Ammon's horn (tissue), 1 donor: ENCODE measurements at places on chromosomes 5 and 9.

GRCh38 chr9:29044959-29045358, 1471.7 kb upstream of the C9orf72 start:
- no peak for DNase-seq

GRCh38 chr9:124675261-124676158, 95.6 kb downstream of the NR6A1 start:
- no peak for DNase-seq

GRCh38 chr5:158888206-158888605, 211.5 kb downstream of the EBF1 start:
- no peak for DNase-seq

- DNase-seq, result no peak
Observed at GRCh38 chr5:82476155-82476554, 198.0 kb upstream of the RPS23 start.

DNA sequence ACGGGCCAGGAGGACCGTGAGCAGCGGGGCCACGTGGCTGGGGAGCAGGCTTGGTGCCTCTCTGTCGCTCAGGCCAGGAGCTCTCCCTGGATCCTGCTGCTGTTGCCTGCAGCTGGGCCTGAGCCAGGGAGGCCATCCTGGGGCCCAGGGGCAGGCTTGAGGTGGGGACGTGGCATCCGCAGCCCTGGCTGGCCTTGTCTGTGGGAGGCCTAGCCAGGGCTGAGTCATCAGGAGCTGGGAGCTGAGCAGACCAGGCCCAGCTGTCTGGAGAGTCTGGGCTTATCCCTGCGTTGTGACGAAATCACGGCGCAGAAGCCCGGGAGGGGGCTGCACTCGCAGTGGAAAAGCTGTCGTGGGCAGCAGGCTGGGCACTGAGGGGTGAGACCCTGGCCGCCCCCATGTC, 138.8 kb upstream of the COL5A1 start:
- DNase-seq, result peak; percentile 32

GRCh38 chr5:142743592-142744441, 26.4 kb upstream of the ARHGAP26 start:
- no peak for DNase-seq

- DNase-seq, result no peak
Observed at GRCh38 chr5:68436686-68437520, 221.3 kb downstream of the PIK3R1 start.

DNA sequence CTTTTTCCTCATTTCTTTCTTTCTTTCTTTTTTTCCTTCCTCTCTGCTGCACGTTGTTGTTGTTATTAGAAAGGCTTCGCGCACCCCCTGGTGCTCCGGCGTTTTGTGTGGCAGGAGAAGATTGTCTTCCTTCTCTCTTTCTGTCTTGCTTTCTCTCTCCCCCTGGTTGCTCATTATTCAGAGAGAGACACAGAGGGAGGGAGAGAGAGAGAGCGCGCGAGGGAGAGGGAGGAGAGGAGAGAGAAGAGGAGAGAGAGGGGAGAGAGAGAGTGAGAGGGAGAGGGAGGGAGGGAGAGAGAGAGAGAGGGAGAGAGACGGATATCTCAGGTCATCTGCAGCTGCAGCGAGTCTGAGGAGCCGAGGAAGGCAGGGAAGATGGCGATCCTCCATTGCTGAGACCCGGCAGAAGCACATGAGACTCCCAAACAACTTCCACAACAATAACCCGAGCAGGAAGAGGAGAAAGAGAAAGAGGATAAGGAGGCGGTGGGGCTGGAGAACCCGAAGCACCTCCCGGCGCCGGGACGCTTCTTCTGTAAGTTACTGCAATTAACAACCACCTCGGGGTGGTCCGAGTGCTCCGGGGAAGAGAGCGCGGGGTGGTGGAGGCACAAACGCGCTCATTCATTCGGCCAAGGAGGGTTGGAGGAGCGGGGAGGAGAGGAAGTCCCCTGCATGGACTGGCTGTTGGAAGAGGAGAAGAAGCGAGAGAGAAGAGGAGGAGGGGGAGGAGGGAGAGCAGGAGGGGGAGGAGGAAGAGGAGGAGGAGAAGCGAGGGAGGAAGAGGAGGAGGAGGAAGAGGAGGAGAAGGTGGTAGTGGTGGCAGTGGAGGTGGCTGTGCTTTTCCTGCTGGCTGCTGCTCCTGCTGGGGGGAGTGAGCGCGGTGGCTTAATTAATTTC, at the start of gene ZNF462:
TSS of gene ZNF462 (plus strand) at position 346 of the 900 bp plus-strand sequence. CDS start 60,218 bp downstream, outside the sequence.
- DNase-seq, result peak; percentile 77

GRCh38 chr9:89052470-89053097, 61.3 kb downstream of the S1PR3 start:
- no peak for DNase-seq
